DMS79 (cell line): ENCODE measurements at places on chromosomes 3 and 15.
A peak's percentile ranks its signal among the peaks of the same experiment; 100 is the strongest.

DNA sequence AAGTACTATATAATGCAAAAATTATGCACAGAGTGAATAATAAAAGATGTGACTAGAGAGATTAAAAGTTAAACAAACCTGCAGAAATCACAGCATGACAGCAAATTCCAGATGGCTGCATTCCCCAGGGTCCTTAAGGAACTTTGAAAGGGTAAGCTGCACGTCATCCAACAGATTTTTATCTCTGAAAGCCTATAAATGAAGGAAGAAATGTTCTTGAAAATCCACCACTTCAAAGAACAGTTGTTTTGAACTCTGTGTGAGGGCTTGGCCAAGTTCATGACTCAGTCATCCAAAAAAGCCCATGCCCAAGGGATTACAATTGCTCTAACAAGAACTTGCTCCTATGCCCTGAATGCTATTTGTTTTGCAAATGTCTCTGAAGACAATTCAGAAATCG lies 603.6 kb downstream of the PLOD2 start:
- DNase-seq: no peak

DNA sequence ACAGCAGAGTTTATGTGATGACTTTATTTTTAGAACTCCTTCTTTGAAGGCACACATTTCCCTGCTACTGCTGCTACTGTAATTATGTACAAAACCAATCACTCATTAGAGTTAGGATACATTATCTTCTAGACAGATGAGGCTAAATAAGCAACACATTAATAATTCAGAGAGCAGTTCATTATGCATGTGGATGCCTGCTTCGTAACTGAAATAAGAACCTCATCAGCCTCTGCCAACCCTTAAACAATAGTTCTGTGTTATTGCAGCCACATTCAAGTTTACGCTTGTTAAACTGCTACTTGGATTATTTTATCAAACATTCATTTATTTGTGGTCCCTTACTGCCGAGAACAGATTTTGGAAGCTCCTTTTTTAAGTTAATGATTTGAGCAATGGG lies 52.5 kb upstream of the C15orf61 start:
- DNase-seq: no peak

DNA sequence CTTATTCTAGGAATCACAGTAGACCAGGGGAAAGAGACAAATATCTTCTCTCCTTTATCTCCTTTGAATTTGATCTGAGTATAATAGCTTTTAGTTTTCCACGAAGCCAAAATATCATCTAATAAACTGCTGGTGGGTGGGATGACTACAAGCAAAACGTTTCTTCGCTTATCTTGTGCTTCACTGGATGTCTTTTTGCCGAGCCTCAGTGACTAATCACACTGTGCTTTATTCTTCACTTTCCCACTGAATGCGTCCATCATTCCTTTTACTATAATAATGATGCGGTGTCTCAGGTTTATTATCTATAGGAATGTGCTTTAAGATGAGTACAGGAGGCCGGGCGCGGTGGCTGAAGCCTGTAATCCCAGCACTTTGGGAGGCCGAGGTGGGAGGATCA lies 32.5 kb downstream of the CEP152 start:
- DNase-seq: no peak

GRCh38 chr3:42906070-42906847 lies at the start of gene ZNF662:
TSS of gene ZNF662 (plus strand) at chr3:42906142. CDS start at chr3:42908115, 1,973 bp downstream.
- DNase-seq: peak; percentile 10

- no peak for DNase-seq
Measured at GRCh38 chr3:31729082-31729481, 196.4 kb downstream of the STT3B start.

DNA sequence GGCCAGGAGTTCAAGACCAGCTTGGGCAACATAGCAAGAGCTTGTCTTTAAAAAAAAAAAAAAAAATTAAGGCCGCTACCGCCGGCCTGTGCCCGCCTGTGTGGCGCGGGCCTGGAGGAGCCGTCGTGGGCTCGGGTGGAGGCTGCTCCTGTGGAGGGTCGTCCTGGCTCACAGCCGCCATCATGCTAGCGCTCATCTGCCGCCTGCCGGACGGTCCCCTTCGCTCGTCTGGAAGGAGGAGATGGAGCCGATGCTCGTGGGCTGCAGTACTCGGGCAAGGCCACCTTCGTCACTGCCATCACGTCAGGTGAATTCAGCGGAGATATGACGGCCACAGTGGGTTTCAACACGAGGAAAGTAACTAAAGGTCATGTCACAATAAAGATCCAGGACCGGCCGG lies 37.4 kb downstream of the TFRC start:
- no peak for DNase-seq

- DNase-seq: peak; percentile 37
Measured at GRCh38 chr3:123258811-123259420, 57.2 kb downstream of the SEC22A start.

DNA sequence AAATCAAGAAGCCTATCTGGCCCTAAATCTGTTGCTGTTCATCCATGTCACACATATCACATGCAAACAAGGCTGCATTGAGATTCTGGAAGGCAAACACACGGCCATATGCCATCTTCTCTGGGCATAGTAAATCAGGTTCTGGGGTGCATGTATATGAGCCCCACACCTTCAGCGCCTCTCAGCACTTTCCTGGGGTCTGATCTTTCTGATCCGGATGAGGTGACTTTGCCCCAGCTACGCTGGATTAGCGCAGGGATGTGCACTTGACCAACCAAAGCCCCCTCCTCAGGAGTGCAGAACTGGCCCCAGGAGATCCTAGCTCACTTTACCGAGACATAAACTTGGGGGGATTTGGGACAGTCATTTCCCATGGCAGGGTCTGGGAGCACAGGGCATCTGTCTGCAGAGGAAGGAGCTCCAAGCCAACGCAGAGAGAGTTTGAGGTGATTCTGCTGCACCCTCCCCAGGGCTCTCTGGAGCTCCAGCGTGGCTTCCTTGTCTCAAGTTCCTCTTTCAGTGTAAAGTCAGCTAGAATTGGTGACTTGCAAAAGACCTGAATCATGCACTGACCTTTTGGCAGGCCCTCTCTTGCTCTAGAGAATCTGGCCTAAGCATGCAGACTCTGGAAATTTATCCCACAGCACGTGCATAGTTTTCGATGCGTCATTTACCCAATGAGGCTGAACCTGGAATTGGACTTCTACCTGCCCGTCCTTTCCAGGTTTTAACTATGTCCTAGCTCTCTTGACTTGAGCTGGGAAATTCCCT lies 63.5 kb upstream of the KLF13 start:
- no peak for DNase-seq

DNA sequence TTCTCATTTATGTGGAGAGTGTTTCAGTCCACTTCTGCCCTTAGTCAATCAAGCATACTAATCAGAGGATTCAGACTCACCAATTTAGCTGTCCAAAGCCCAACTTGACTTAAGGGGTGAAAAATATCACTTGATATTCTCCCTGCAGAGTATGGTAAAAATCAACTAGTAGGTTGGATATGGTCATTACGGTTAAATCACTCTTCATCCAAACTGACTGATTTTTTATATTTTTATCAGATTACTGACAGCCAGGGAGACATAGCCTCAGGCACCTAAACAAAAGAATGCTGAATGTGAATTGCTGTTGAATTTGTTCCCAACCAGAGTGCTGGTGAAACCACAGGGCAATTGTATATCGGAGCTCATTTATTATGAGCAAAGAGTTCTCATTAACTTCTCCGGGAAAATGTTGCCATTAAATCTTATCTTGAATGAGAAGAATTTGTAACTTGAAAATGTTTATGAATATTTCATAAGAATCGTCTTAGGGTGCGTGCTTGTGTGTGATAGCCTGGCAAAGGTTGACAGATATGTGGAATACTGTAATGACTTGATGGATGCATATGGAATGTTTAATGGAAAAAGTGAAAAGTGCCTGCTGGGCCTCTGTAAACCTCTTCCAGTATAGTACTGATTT lies 411.2 kb downstream of the NAALADL2 start:
- peak; percentile 75 for DNase-seq

- DNase-seq: no peak
Measured at GRCh38 chr15:48063411-48063985, 57.3 kb upstream of the SLC24A5 start.

- no peak for DNase-seq
Measured at GRCh38 chr15:77030928-77031375, 36.0 kb downstream of the PSTPIP1 start.

- DNase-seq: no peak
Measured at GRCh38 chr3:49513494-49514124, 40.7 kb upstream of the BSN start.

GRCh38 chr3:5389057-5389456 lies 201.6 kb downstream of the EDEM1 start:
- no peak for DNase-seq

GRCh38 chr15:89307046-89307587 lies 27.5 kb downstream of the POLG start:
- no peak for DNase-seq

- no peak for DNase-seq
Measured at GRCh38 chr15:25860885-25861866, 2.0 kb downstream of the ATP10A start.

- no peak for DNase-seq
Measured at GRCh38 chr3:13617981-13618380, 69.1 kb downstream of the FBLN2 start.

DNA sequence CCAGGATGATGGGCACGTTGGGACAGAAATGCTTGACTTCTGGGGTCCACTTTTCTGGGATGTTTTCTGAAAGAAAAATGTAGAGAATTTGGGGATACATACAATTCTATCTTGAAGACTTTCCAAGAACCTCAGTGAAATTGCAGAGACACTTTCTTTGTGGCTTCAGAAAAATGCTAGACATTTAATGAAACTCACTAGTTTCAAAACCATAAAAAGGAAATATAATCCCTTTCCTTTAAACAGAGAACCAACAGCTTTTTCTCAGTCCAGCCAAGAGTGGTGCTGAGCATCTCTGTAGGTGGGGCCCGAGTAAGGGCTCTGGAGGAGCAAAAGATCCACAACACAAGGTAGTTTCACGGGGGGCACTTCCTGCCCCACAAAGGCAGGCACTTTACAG lies 4.4 kb upstream of the GPX1 start:
- DNase-seq: no peak

DNA sequence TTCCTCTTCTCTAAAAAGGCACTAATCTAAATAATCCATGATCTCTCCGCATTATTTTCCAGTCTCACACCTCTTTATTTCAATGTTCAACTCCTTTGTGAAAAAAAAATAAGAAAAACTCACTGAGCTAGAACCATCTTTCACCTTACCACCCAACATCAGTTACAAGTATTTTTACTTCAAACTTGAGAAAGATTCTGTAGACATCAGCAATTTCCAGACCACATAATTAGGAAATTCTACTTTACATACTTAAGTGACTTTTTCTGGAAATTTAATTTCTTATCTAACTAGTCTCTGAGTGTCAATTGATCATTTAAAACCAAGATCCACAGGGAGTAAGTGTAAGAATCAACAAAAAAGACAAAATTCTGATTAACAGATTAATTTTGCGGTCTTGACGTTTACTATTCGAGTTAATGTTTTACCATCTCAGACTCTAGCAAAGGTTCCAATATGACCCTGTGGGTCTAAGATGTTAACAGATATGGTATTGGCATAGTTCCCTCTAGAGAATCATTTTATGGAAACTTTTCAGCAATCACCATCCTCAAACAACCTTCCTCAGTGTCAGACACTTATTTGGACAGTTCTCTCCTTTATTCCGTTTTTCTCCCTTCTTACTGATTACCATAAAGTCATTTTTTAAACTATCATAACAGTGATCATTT lies 5.1 kb downstream of the ATP13A3 start:
- DNase-seq: no peak

DNA sequence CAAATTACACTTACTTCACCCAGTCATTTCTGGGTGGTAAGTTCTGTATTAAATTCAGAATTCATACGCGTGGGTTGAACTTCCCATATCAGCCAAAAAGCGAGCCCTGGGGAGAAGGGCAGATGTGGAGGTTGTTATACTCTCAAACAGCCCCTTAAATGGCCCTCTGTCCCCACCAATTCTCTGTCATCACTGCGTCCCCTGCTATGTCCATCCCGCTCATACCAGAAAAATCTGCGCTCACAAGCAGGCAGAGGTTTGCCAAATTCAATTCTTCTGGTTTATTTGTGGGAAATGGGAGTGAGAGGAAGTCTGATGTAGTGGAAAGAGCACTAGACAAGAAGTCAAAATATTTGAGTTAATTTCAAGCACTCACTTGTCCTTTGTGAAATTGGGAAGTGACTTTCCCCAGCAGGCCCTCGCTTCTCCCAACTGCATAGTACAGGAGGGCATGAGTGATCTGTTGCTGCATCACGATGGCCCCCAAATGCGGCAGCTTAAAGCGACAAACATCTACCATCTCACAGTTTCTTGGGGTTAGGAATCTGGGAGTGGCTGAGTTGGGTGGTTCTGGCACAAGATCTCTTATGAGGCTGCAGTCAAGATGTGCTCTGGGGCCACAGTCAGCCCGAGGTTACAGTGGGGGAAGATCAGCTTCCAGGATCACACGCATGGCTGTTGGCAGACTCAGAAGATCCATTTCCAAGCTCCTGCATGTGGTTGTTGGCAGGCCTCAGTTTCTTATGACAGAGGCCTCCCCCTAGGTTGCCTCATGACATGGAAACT lies 67.7 kb downstream of the CPN2 start:
- DNase-seq: no peak

GRCh38 chr3:3998140-3998922 lies 199.1 kb downstream of the LRRN1 start:
- DNase-seq: no peak

- no peak for DNase-seq
Measured at GRCh38 chr15:66564136-66565041, 1.4 kb downstream of the LCTL start.

GRCh38 chr3:42224658-42225421 lies 41.1 kb downstream of the CCK start:
- no peak for DNase-seq

- no peak for DNase-seq
Measured at GRCh38 chr15:87034886-87035285, 955.2 kb downstream of the AGBL1 start.

GRCh38 chr3:189365609-189366564 lies 194.1 kb downstream of the TPRG1 start:
- DNase-seq: no peak

DNA sequence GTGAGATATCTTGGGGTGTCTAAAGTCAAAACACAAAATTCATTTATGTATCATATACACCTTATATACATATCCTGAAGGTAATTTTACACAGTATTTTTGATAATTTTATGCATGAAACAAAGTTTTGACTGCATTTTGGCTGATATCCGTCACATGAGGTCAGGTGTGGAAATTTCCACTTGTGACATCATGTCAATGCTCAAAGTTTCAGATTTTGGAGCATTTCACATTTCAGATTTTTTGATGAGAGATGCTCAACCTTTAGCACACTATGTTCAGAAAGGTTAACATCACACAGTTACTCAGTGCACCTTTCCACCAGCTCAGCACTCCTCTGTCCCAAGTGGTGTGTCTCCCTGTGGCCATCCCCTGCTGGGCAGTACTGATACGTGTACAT lies 37.7 kb upstream of the CPB1 start:
- DNase-seq: no peak

- peak; percentile 1 for DNase-seq
Measured at GRCh38 chr15:96053031-96053780, 277.3 kb upstream of the NR2F2 start.
